ENCODE measurements at places on chromosomes 3 and 15.

- no peak for DNase-seq
These were observed 61.0 kb downstream of the TPRG1 start for GRCh38 chr3:189232790-189233189.

GRCh38 chr15:52093539-52094510, 18.8 kb downstream of the BCL2L10 start:
- no peak for DNase-seq

- no peak for DNase-seq
These were observed 32.4 kb downstream of the TGFBR2 start for GRCh38 chr3:30638685-30639412.

DNA sequence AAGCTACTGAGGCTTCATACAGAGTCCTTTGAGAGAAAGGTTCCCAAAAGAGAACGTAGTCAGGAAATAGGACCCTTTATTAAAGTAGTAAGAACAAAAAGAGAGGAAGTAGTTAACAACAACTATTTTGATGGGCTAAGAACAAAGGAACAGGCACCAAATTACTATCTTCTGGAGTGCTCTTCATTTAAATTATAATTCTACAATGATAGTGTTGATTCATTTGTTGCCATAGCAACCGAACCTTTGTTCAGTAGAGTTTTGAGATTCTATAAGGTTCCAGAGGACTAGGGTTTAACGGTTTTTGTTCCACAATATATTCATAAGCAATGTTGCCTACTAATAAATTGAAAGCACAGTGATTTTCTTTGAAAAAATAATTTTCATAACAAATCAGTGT, 78.8 kb downstream of the CMSS1 start:
- no peak for DNase-seq

- DNase-seq, result no peak
These were observed 110.2 kb upstream of the ARHGEF26 start for GRCh38 chr3:154011036-154011435.

- no peak for DNase-seq
These were observed 413.6 kb upstream of the GRM7 start for GRCh38 chr3:6447166-6447801.

DNA sequence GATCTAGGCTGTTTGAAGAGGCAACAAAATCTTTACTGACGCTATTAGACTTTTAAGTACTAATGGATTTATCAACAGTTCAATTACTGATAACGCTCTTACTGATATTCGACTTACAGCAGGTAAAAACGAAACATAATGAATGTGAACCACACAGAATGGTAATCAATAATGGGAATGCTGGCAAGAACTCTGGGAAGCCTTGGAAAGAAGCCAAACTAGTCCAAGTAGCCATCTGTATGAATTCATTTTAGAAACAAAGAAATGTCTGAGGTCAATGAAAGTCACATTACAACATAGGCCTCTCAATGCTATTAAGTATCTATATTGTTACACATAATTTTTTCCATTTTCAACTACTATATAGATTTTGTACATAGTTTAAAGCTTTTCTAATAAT, 130.0 kb downstream of the DMXL2 start:
- no peak for DNase-seq

DNA sequence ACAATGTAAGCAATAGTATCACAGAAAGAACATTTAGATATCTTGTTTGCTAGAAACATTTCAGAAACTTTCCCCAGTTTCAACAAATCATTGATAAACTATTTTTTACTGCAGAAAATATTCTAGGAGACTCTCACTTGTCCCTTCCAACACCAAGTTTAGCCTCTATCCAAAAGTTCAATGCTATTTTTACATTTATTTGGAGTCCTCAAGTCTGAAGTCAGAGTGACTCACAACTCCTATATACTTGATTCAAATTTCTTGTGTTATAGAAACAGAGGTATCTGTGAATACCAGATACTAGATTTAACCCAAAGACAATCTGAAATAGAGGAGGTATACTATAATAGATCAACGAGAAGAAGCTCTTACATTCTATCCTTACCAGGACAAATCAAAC, 49.6 kb downstream of the RFX7 start:
- no peak for DNase-seq

- no peak for DNase-seq
These were observed 44.5 kb upstream of the MYO5C start for GRCh38 chr15:52340093-52340492.

- no peak for DNase-seq
These were observed 494.3 kb downstream of the SQOR start for GRCh38 chr15:46129145-46129544.

GRCh38 chr15:71125831-71126450, 10.7 kb downstream of the THSD4 start:
- DNase-seq, result no peak

DNA sequence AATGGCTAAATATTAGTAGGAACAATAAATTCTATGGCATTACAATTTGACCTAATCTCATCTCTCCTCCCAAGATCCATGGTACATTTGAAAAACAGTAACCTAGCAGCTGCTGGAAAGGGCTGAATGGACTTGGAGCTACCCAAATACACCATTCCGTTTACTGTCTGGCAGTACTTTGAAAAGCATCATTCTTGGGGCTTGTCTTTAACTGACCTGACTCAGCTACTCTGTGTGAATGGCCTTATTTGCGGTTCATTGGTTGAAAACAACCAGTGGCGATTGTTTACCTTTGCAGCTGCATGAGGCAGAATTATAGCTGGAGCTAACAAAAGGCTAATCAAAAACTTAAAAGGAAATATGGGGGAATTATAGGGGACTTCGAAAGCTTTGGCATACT, 311.2 kb upstream of the MCTP2 start:
- no peak for DNase-seq

DNA sequence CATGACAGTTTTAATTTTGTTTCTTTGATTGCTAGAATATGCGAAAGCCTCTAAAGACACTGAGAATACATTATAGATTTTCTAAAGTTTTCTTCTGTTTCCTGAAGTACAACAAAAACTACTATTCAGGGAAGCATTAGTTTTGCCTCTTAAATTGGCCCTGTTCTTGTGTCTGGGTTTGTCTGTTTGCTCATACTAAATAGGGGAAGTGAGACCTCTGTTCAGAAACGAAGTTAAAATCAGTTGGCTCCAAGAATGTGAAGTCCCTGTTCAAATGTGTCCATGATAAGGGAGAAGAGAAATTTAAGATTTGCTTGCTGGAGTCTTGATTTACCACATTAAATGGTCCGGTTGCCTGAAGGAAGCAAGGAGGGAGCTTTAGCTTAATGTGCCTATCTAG, 327.3 kb upstream of the GBE1 start:
- DNase-seq, result no peak

- no peak for DNase-seq
These were observed 240.0 kb downstream of the THRB start for GRCh38 chr3:24254649-24255048.
